ENCODE measurements at places on chromosomes 4 and X.

DNA sequence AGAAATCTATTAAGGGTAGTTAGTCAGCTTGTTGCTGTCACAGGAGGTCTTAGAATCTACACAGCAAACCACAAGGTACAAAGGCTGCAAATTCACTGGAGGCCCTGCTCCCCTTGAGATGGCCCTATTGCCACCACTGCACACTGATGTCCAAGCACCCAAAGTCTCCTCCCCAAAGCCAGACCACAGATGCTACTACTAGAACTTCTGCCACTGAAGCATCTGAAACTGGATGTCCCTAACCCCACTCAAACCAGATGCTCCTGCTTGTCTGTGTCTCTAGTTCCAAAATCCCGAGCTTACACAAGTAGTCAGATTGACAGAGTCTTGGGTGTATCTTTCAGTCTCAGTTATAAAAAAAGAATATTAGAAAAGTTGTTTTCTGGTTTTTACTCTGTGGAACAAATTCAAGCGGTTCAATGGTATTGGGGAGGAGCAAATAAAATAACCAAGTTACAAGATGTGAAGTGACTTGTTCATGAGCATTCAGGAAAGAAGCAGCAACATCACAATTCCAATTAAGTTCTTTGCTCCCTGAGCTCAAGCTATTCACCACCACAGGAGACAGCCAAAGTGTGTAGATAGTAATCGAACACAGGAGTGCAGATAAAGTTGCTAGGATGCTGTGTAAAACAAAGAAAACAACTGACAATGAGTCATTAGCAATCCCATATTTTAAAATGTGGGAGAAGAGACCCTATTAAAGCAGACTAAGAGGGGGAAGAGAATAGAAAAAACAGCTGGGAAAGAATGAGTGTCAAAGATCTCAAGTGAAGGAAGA, 352.3 kb downstream of the PDGFC start:
- DNase-seq = no peak

DNA sequence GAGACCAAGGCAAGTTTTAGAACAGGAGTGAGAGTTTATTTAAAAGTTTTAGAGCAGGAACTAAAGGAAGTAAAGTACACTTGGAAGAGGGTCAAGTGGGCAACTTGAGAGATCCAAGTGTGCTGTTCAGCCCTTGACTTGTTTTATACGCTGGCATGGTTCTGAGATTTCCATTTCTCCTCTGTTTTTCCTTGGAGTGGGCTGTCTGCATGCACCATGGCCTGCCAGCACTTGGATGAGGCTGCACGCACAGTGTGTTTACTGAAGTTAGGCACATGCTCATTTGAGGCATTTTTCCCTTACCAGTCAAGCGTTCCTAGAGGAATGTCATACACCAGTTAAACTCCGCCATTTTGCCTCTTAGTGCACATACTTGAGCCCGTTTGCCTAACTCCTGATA, 8.7 kb upstream of the ZNF674 start:
- no peak for DNase-seq

DNA sequence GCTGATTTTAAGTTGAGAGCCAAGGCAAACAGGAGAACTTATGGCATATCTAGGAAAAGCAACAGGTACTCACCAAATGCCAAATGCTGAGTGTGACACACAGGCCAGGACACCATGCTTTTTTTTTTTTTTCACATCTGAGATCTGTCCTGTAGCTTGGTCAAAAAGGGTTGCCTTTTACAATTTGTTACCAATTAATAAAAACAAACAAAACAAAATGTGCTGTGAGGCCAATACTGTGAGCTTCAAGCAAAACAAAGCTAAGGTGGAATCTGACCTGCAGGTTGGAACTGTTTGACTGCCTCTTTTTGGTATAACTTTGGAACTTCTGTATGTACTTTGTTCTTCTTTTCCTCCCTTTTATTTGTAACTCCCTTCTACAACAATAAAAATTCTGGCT, 548.5 kb upstream of the IGFBP7 start:
- no peak for DNase-seq

DNA sequence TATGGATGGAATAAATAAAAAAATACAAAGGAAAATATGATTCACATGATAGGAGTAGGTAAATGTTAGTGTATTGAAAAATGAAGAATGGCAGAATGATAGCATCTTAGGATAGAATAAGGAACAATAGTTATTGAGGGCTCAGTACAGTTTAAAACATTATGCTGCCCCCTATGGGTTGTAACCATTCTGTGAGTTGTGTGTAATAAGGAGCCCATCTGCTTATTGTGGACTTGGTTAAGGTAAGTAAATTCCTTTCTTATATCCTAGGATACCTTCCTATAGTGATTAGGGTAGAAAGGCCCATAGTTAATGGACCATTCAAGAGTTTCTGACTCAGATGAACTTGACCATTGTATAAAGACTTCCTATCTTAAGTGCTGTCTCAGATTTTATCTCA, 195.8 kb downstream of the PDHA2 start:
- no peak for DNase-seq

- no peak for DNase-seq
Measured at GRCh38 chr4:121070696-121071639, 1.4 kb downstream of the NDNF start.

GRCh38 chrX:143472347-143472938, 44.8 kb downstream of the SPANXN3 start:
- no peak for DNase-seq

- peak; percentile 73 for DNase-seq
Measured at GRCh38 chr4:55183926-55184599, 58.7 kb upstream of the KDR start.

- no peak for DNase-seq
Measured at GRCh38 chr4:122671919-122672490, 51.1 kb upstream of the IL21 start.

GRCh38 chrX:106588801-106589200, 23.0 kb upstream of the RADX start:
- DNase-seq = no peak

DNA sequence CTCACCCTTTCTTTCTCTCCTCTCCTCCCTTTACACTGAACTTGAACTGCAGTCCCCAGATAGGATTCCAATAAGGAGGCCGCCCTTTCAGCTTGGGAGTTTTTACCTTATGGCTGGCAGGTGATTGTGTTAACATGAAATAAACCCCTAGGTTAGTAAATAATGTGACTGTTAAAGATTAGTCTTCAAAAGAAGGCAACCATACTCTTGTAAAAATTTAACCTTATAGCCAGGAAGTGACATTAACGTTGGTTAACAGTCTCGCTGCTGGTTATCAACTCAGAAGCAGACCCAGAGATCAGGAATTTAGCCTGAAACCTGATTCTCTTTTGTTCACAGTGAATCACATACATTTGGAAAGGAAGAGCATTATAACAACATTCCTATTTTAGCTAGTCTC, 15.2 kb downstream of the FHDC1 start:
- DNase-seq = no peak

DNA sequence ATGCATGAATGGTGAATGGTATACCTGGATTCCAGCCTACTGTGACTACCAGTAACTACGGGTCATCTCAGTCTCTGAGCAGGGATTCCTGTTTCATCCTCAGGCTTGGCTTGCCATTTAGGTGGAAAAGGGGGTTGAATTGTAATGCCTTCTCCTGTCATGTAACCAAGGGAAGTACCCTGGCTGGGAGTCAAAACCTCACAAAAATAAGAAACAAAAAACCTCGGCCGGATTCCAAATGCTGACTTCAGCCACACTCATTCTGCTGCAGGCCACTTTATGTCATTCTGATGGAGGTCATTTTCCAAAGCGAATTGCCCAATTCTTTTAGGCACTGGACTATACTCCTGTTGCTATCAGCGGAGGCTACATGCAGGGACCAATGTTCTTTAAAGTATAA, 324.7 kb downstream of the LDB2 start:
- no peak for DNase-seq

GRCh38 chr4:8782135-8782534, 89.5 kb downstream of the HMX1 start:
- no peak for DNase-seq

Data from fibroblast of skin of left quadriceps (primary cell).